ENCODE measurements at places on chromosomes 16 and 17.

DNA sequence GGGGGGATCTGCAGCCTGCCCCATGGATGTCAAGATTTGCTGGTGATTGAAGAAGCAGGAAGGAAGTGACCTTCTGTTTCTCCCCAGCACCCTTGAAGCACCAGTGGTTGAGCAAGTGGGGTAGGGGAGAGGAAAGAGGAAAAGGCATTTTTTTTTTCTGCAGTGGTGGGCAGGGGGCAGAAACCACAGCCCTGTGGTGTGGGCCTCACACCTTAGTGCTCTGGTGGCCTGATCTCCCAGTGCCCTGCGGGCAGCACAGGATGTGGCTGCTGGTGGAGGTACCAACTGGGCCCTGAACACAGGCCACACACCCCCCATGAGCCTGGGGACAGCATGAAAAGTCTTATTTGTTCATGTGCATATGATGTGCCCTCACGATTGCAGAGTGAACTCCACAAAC, 7.1 kb downstream of the ITGAD start:
- peak; percentile 88 for DNase-seq

- DNase-seq: no peak
Measured at GRCh38 chr16:4700380-4700996, 7.1 kb downstream of the NUDT16L1 start.

- no peak for DNase-seq
Measured at GRCh38 chr17:76026714-76027158, 370 bp downstream of the EVPL start.

DNA sequence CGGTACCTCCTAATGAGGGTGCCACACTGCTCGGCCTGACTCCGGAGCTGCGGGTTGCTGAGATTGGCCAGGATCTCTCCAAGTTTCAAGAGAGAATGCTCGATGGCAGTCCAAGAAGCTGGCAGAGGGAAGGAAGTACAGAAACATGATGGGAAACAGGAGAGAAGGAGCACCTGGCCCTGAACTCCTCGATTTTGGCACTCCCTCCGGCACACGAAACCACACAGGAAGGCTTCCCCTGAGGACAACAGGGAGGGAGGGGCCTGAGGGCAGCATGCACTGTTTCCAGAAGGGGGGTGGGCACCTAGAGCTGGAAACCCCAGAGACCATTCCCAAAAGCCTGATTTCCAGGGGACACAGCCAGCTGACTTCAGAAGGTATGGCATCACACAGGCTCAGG, 18.1 kb downstream of the CSF3 start:
- no peak for DNase-seq
